ENCODE measurements at places on chromosomes 3 and 15.

GRCh38 chr15:95883064-95883463 is 447.4 kb upstream of the NR2F2 start:
- H3K27ac ChIP-seq = no peak overlapping the region
- peaks cover 4% of the 10 kb centered on the region for H3K4me1 ChIP-seq
- no peak for DNase-seq
- H3K36me3 ChIP-seq = no peaks in the 10 kb centered on the region
- H3K27me3 ChIP-seq = no peaks in the 10 kb centered on the region
- H3K4me3 ChIP-seq = no peak overlapping the region

DNA sequence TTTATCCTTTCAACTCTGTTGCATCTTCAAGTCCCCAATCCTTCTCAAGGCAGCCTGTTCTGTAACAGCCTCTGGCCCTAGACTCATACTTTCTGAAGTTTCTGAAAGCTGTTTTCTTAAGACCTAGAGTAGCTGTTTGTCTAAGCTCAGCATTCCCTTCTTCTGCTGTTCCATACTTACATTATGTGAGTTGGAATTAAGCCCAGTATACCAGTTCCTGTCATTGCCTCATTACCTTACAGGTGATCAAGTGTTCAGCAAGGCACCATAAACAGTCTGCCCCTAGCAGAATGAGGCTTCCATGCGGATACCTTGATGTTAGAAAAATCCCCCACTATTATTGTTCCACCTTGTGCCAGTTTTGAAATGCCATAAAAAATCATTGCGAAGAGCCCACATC is 180.6 kb downstream of the PLCL2 start:
- DNase-seq = no peak
- H3K4me3 ChIP-seq = no peak overlapping the region
- no peaks in the 10 kb centered on the region for H3K27me3 ChIP-seq

DNA sequence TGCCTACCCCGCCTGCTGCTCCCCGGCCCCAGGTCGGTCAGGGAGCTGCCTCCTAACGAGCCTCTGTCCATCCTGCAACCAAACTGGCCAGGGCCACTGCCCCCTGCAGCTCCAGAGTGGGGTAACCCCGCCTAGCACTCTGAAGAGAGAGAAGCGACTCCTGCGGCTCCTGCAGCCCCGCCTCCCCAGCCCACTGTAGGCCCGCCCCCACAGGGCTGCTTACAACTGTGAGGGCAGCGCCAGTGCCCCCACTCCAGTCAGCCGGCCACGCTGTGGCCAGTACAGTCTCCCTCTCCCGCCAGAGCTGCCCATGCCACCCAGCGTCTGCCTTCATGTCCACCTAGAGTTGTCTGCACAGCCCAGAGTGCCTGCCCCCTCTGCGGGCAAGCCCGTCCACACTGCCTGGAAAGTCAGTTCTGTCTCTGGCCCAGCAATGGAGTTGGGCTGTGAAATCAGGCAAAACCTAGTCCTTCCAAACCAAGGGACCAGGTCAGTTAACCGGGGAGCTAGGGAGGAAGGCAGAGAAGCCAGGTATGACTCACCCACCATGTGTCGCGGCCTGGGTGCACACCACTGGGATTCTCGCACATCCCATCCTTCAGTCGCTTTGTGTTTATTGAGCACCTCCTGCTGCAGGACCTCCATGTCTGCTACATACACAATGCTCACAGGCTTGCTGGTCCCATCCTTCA is 2.4 kb downstream of the UCN2 start:
- no peaks in the 10 kb centered on the region for H3K4me1 ChIP-seq
- H3K36me3 ChIP-seq = no peaks in the 10 kb centered on the region
- no peak overlapping the region for H3K27ac ChIP-seq
- H3K27me3 ChIP-seq = no peaks in the 10 kb centered on the region

DNA sequence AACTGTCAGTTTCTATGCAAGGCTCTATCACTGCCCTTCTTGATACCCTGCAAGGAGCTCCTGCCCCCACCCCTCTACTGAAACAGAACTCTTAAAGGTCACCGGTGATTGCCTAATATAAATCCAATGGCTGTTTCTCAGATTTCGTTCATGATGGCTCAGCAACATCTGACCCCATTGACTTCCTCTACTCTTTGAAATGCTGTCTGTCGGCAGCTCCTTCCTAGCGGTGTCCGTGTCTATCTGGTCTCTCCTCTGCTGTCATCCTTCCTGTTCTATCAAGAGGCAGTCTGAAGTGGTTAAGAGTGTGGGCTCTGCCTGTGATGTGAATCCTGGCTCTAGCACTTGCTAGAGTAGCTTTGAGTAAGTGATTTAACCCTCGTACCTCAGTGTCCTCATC is 5.5 kb downstream of the TMEM266 start:
- H3K4me1 ChIP-seq = no peaks in the 10 kb centered on the region
- peaks cover 10% of the 10 kb centered on the region for H3K27me3 ChIP-seq
- H3K36me3 ChIP-seq = no peaks in the 10 kb centered on the region
- no peak for DNase-seq
- no peak overlapping the region for H3K4me3 ChIP-seq

DNA sequence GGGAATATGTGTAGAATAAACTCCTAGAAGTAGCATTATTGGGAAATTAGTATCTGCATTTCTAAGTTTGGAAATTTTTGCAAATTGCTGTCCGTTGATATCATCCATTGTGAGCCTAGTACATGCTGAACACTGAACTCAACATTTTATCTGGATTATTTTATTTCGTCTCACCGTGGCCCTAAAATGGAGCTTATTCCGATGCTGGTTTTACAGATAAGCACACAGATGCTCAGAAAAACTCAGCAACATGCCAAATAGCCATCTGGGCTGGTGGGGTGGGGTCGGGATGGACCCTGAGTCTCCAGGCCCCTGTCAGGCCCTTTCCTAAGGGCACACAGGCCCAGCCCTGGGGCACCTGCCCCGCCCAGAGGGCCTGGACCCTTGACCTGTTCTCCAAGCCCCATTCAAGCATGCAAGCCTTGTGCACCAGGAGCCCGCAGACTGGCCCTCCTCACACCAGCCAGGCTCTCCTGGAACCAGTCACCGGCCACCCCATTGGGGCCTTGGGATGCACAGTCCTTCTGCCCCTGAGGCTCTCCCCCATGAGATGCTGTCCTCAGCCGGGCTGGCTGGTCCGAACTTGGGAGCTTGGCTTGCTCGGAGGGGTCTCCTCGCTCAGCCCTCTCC is 20.7 kb upstream of the KLF13 start:
- no peak overlapping the region for H3K4me3 ChIP-seq
- H3K27ac ChIP-seq = no peak overlapping the region
- no peak for DNase-seq
- H3K4me1 ChIP-seq = peaks cover 53% of the 10 kb centered on the region
- no peaks in the 10 kb centered on the region for H3K36me3 ChIP-seq
- H3K27me3 ChIP-seq = no peaks in the 10 kb centered on the region

GRCh38 chr3:52119099-52119498 is 35.1 kb downstream of the POC1A start:
- H3K27ac ChIP-seq = no peak overlapping the region
- no peaks in the 10 kb centered on the region for H3K36me3 ChIP-seq
- DNase-seq = no peak
- peaks cover 3% of the 10 kb centered on the region for H3K4me1 ChIP-seq

DNA sequence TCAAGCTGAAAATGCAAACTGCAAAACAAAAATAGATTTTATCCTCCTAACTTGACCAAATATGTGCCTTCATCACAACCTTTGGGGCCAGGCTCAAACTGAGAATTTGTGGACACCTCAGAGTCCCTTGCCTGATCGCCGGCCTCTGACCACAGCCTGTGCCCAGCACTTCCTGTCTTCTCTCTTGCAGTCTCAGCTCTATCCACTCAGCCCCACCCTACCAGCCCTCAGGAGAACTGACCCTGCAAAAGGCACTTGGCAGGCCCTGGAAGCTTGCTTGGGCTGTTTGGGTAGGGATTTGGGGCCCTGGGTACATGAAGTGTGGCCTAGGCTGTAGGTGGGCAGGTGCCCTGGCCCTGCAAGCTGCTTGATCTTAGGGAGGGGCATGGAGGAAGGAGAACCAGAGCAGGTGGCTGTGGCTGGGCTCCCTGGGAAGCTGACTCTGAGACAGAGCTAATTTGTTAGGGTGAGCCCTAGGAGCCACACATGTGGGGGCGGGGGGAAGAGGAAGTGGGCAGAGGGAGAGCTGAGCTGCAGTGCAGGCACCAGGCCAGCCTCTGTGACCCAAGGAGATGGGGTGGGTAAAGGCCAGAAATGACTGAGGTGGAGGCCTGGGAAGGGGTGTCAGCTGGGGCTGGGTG is 8.6 kb downstream of the CLEC3B start:
- no peaks in the 10 kb centered on the region for H3K27me3 ChIP-seq
- peaks cover 33% of the 10 kb centered on the region for H3K4me1 ChIP-seq
- H3K27ac ChIP-seq = no peak overlapping the region
- no peak for DNase-seq

GRCh38 chr3:169594402-169594801 is 69.1 kb downstream of the MECOM start:
- H3K27me3 ChIP-seq = peaks cover 7% of the 10 kb centered on the region
- H3K27ac ChIP-seq = no peak overlapping the region
- no peak for DNase-seq
- no peaks in the 10 kb centered on the region for H3K4me1 ChIP-seq
- H3K4me3 ChIP-seq = no peak overlapping the region

DNA sequence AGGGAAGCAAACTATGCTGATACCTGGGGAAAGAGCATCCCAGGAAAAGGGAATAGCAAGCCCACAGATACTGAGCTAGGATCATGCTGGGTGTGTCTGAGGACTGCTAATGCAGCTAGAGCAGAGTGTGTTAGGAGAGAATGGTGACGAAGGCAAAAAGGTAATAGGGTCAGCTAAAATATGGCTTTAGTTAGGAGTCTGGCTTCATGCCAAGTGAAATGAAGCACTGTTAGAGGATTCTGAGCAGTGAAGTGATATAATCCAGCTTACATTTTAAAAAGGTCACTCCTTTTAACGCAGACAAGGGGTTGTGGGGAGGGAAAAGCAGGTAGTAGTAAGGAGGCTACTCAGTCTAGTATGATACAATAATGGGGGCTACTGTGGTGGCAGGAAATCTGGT is 30.4 kb downstream of the SECISBP2L start:
- no peak for DNase-seq
- H3K4me3 ChIP-seq = no peak overlapping the region
- H3K4me1 ChIP-seq = no peaks in the 10 kb centered on the region

GRCh38 chr15:48177383-48177765 is 721 bp downstream of the MYEF2 start:
- H3K27me3 ChIP-seq = peaks cover 6% of the 10 kb centered on the region
- no peak overlapping the region for H3K27ac ChIP-seq
- no peaks in the 10 kb centered on the region for H3K36me3 ChIP-seq
- peaks cover 9% of the 10 kb centered on the region for H3K4me1 ChIP-seq
- peak overlapping the region; percentile 47 for H3K4me3 ChIP-seq
- peak; percentile 16 for DNase-seq

- H3K27me3 ChIP-seq = peaks cover 22% of the 10 kb centered on the region
- no peak overlapping the region for H3K27ac ChIP-seq
- H3K4me1 ChIP-seq = no peaks in the 10 kb centered on the region
- no peak overlapping the region for H3K4me3 ChIP-seq
Observed at GRCh38 chr3:194575484-194576210, 57.6 kb downstream of the TMEM44 start.

DNA sequence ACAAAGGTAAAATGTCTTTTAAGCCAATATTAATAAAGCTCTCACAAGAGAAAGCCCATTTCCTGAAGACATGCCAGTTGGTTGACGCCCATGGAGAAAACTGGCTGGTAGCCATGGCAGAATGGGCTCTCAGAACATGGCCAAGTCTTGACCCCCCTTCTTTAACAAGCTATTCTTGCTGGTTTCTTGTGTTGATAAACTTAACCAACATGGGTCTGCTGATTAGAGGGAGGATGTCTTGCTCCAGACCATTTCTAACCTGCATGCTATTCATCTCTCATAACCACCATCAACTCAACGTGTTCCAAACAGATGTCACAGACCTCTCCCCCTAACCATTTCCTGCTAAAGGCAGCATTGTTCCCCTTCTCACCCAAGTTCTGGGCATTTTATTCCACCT is 25.7 kb downstream of the NTRK3 start:
- no peaks in the 10 kb centered on the region for H3K36me3 ChIP-seq
- H3K27ac ChIP-seq = no peak overlapping the region
- no peak for DNase-seq
- H3K4me1 ChIP-seq = no peaks in the 10 kb centered on the region
- no peaks in the 10 kb centered on the region for H3K27me3 ChIP-seq

- no peak for DNase-seq
- H3K4me1 ChIP-seq = no peaks in the 10 kb centered on the region
- H3K27ac ChIP-seq = no peak overlapping the region
- no peaks in the 10 kb centered on the region for H3K27me3 ChIP-seq
Observed at GRCh38 chr3:170641510-170642236, 55.8 kb upstream of the SLC7A14 start.

DNA sequence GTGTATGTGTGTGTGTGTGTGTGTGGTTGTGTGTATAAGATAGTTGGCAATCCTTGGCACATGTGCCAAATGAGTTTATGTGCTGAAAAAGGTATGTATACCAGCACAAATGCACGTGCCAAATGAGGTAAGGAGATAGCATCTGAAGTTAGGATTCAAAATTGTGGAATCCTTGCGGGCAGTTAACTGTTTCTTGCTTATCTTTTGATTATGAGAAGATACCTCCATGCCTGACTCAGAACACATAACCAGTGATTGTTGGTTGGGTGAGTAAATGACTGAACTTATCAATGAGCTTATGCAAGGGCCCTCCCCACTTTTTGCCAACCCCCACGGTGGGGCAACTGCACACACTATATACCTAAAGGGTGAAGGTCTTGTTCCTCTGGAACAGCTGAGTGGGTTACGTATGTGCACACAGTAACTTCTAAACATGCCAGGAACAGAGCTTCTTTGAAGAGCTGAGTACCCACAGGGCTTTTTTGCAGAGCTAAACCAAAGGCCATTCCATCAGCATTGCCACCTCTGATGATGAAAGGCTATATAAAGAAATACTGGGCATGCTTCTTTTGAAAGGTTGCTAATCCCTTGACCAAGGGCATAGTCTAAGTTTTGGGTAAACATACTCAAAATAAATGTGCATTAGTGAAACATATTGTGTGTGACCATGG is 60.1 kb downstream of the MEIS2 start:
- H3K4me3 ChIP-seq = no peak overlapping the region
- no peaks in the 10 kb centered on the region for H3K36me3 ChIP-seq
- H3K27me3 ChIP-seq = no peaks in the 10 kb centered on the region
- H3K27ac ChIP-seq = no peak overlapping the region
- DNase-seq = no peak

GRCh38 chr3:27630885-27631284 is 91.2 kb downstream of the EOMES start:
- peaks cover 19% of the 10 kb centered on the region for H3K4me1 ChIP-seq
- no peak for DNase-seq
- no peaks in the 10 kb centered on the region for H3K36me3 ChIP-seq
- H3K27ac ChIP-seq = no peak overlapping the region

- H3K4me3 ChIP-seq = no peak overlapping the region
- no peak overlapping the region for H3K27ac ChIP-seq
- no peak for DNase-seq
- no peaks in the 10 kb centered on the region for H3K27me3 ChIP-seq
Observed at GRCh38 chr15:76791511-76791910, 113.6 kb downstream of the SCAPER start.

DNA sequence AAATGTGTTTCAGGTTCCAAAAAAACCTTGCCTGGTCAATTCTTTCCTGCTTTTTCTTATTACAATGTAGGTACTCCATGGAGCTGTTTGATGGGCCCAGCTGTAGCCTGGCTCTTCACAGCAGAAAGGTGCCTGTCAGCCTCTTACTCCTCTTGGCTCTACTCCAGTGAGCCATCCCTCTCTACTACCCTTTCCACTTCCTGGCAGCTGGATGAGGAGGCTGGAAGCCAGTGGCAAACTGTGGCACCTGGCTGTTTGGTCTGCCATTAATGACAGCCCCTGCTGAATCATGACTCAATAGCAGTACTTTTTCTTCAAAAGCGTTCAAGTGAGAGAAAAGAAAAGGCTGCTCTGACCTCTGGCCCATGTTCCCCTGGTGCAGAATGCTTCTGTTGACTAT is 618.1 kb downstream of the PYDC2 start:
- H3K4me3 ChIP-seq = no peak overlapping the region
- H3K4me1 ChIP-seq = no peaks in the 10 kb centered on the region
- H3K27me3 ChIP-seq = peaks cover 2% of the 10 kb centered on the region
- no peak overlapping the region for H3K27ac ChIP-seq
- DNase-seq = no peak
